Neuronal stem cell (in vitro differentiated cells): ENCODE measurements at places on chromosomes 3 and 15.
A peak's percentile ranks its signal among the peaks of the same experiment; 100 is the strongest.

GRCh38 chr3:195012571-195012970, 258.4 kb downstream of the XXYLT1 start:
- DNase-seq, result no peak

GRCh38 chr3:106117490-106117858, 248.7 kb upstream of the CBLB start:
- DNase-seq, result no peak

GRCh38 chr3:114700637-114701234, 406.9 kb downstream of the TIGIT start:
- no peak for DNase-seq

DNA sequence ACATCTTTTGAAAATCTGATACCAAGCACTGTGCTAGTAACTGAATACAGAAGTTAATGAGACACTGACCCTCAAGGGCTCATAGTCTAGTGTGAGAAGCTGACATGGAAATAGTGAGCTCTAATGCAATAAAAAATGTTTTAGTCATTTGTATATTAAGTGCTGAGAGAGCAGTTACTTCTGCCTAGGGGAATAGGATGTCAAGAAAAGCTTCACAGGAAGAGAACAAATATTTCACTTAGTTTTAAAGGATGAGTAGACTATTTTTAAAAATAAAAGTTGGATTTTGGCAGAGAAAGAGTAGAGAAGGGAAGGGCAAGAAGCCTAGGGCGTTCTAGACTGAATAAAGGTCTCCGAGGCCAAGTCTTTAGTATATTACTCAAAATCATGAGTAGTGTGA, 158.4 kb downstream of the ATG7 start:
- DNase-seq, result no peak

DNA sequence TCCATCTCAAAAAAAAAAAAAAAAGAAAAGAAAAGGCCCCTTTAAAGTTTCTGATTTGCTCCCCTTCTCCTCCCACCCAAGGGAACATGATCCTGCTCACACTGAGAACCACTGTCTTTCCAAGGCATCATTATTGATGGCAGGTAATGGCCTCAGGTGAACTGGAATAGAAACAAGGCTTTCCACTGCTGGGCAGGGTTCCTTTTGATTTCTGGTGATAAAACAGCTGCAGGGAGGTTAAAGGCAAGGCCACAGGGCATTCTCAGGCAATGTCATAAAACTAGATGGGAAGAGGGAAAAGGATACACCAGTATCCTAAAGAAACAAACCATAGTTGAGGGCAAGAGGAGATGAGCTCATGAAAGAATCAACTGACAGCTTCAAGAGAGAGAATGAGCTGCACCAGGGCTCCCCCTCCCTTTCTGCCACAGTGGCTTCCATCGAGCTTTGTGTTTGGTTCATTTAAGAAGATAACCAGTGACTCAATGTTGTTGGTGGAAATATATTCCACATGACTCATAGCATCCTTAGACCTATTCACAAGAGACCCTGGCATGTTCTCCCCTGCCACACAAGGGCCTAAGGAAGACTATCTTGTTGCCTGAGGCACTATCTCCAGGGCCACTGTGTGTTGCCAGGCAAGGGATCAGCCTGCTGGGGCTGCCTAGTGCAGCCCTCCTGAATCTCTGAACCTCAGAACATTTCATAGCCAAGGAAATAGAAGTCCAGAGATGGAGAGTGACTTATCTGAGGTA, 86.4 kb downstream of the WDR76 start:
- DNase-seq, result no peak

DNA sequence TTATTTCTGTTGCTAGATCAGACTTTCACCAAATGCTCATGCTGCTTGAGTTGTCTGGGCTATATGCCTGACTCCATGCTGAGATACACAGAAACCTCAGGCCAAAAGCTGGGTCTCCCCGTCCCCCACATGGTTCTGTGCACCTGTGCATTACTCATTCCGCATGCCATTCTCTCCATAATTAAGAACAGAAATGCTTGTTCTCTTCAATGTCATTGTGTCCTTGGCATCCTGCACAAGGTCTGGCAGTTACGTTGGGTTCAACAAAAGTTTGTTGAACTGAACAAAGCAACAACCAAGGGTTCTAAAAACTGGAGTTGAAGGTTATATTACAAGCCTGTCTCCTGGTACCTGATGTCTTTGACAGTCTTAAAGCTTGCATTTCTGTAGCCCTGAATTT, 177.5 kb downstream of the FNDC3B start:
- DNase-seq, result no peak

- no peak for DNase-seq
Observed at GRCh38 chr15:29115093-29115991, 154.3 kb downstream of the NSMCE3 start.

DNA sequence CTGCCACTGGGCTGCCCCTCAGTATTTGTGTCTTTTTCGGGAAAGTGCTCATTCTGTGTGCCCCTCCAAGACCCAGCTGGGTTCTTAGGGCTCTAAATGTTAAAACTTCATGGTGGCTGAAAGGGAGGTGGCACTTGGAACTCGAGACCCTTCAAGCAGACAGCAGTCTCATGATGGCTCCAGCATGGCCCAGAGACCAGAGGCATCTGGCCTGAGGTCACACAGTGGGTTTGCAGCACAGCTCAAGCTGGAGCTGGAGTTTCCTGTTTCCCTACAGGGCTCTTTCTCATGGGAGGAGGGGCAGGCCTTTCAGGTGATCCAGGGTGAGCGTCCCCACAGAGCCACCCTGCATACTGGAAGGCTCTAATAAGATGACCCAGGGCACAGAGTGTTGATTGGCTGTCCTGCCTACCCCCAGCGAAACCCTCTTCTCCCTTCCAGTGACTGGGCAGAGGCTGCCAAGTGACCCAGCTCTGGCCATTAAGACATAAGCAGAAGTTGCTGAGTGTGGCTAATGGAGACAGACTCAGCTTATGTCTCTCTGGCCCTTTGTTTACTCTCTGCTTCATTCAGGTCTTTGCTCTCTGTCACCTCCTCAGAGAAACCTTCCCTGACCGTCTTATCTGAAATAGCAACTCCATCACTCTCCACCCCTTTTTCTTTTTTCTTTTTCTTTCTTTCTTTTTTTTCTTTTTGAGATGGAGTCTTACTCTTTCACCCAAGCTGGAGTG, 166.6 kb upstream of the SMAD3 start:
- DNase-seq, result no peak

- DNase-seq, result no peak
Observed at GRCh38 chr3:42697289-42698051, 5.1 kb downstream of the HHATL start.

- no peak for DNase-seq
Observed at GRCh38 chr15:79396850-79397249, 35.3 kb upstream of the MINAR1 start.

- DNase-seq, result no peak
Observed at GRCh38 chr3:57627976-57628375, 30.8 kb upstream of the ARF4 start.

DNA sequence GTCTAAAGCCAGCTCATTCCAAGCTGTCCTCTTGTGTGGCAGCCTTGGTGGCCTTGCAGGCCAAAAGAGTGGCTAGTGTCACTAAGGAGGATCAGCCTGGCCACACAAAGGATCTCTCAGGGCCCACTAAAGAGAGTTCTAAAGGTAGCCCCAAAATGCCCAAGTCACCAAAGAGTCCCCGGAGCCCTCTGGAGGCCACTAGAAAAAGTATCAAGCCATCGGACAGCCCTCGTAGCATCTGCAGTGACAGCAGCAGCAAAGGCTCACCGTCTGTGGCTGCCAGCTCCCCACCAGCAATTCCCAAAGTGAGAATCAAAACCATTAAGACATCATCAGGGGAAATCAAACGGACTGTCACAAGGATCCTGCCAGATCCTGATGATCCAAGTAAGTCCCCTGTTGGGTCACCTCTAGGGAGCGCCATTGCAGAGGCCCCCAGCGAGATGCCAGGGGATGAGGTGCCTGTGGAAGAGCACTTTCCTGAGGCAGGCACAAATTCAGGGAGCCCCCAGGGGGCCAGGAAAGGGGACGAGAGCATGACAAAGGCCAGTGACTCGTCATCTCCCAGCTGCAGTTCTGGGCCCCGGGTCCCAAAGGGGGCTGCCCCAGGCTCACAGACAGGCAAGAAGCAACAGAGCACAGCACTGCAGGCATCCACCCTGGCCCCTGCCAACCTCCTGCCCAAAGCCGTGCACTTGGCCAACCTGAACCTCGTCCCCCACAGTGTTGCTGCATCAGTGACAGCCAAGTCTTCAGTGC, 33.5 kb upstream of the ALPK3 start:
- DNase-seq, result no peak

DNA sequence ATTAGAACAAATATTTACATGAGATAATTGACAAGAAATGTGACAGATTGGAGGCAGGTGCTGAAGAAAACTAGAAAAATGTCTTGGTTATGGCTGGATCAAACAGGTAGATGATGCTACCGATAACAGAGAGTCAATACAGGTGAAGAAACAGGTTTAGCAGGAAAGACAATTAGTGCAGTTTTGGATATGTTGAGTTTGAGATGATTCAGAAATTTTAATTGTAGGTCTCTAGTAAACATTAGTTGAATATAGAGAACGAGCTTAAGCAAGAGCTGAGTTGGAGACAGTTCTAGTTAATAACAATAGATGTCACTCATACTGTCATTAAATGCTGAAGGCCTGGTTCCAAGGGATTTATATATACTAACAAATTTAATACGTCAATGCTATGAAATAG, 524.4 kb downstream of the NSUN3 start:
- DNase-seq, result no peak

- no peak for DNase-seq
Observed at GRCh38 chr15:78006567-78007205, 70.8 kb downstream of the TBC1D2B start.

DNA sequence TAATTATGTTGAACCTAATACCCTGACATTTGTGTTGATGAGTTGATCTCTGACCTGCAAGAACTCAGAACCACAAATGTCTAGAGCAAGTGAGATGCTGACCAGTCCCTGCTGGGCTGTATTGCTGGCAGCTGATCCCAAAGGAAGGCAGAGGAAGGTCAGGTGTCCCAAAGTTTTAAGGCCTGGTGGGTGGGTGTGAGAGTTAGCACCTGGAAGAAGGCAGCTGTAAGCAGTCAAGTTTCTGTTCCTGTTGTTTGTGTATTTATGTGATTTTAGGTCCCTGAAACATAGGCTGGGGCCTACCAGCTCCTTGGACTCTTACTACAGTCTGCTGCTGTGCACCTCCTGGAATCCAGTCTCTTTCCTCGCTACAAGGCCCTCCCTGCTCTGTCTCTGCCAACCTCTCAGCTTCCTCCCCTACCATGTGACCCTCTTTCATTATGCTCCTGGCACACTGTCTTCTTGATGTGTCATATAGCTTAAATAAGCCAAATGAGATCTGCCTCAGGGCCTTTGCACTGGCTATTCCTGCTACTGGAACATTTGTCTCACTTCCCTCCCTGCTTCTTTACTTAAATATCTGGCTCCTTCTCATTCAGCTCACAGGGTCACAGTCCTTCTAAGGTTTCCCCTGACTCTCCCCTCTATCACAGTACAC, 31.0 kb upstream of the ATOSA start:
- no peak for DNase-seq

DNA sequence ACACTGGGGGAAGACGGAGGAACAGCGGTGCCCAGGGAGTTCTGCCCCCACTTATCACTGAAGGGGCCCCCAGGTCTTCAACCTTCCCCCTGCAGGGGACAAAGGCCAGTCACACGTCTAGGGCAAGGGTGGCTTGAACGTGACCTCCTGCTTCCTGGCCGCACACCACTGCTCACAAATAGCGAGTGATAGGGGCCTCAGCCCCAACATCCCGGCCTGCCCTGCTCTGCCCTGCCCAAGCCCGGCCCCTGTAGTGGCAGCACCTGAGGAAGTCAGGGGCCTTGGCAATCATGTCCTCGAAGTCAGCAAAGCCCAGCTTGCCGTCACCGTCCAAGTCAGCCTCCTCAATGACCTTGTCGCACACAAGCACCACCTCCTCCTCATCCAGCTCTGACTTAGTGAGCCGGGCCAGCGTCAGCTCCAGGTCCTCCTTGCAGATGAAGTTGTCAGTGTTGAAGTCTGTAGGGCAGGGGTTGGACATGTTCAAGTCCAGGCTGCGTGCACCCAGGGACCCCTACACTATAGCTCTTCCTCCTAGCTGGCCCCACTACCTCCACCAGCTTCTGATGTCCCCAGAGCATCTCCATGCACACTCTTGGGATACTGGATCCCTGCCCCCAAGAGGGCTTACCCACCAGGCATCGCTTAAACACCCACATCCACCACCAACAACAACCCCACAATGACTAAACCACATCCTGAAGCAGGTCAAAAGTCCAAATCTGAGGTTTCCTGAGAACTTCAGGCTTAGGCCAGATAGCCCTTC, 13.3 kb downstream of the SH2D7 start:
- no peak for DNase-seq

- DNase-seq, result peak; percentile 42
Observed at GRCh38 chr15:23869396-23869795, 182.3 kb upstream of the NDN start.

GRCh38 chr3:146625186-146625775, 20.1 kb upstream of the PLSCR5 start:
- DNase-seq, result no peak

DNA sequence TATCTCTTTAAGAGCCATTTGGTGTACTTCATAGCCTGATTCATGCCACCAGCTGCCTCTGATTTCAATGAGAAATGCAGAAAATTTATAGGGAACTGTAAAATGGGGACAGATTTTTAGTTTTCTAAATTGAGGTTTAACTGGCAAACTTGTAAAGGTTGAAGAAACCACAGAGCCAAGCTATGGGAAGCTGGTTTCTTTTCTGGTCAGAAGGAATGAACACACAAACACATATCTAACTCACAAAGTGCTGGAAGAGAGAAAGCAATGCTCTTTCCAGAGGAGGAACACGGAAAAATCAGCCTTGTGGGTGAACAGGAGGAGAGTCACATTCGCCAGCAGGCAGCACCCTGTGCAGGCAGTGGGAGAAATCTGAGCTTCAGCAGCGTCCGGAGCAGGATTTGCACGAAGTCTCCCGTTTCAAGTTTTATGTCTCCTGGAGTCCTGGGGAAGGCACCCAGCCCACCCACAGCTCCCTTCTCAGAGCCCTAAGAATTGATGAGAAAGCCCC, 481 bp downstream of the MASP1 start:
- DNase-seq, result no peak

- DNase-seq, result no peak
Observed at GRCh38 chr3:64799606-64800005, 111.8 kb upstream of the ADAMTS9 start.

DNA sequence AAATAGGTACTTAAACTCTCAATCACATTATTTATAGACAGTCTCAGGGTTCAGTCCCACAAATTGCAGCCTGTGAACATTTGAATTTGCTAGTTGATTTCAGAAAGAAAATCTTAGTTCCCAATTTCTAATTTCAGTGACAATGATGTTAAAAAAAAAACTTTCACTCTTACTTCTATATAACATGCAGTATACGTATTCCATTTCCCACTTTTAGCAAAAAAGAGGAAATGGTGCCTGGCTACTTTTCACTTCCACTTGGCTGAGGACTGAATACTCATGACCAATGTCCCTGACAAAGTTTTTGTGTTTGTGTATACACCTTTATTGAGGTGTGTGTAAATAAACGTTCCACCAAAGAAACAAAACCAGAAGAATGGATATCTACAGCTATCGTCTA, 32.1 kb upstream of the XCR1 start:
- DNase-seq, result no peak

GRCh38 chr15:47742334-47742733, 25.0 kb downstream of the SEMA6D start:
- no peak for DNase-seq
